ENCODE measurements at places on chromosomes 2 and 18.

GRCh38 chr18:10442551-10442971 lies 11.9 kb upstream of the APCDD1 start:
- no peak for DNase-seq

GRCh38 chr2:240881913-240882312 lies 13.3 kb downstream of the AGXT start:
- peak; percentile 73 for DNase-seq

DNA sequence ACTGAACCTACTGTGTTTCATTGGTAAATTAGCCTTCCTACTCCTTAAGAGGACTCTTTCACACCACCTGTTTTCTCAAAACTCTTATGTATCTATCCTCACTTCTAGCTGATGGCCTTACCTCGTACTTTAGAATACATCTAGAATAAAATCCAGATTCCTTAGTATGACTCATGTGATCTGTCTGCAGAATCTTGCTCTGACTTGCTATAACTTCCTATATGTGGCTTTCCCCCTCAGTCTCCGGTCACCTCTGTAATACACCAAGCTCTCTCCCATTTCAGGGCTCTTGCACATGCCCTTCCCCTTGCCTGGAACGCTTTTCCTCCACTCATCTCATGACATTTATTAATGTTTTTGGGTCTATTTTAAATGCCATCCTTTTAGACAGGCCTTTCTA lies 95.6 kb upstream of the LHCGR start:
- DNase-seq = no peak

- DNase-seq = no peak
Observed at GRCh38 chr18:31795747-31796146, 35.1 kb upstream of the SLC25A52 start.

DNA sequence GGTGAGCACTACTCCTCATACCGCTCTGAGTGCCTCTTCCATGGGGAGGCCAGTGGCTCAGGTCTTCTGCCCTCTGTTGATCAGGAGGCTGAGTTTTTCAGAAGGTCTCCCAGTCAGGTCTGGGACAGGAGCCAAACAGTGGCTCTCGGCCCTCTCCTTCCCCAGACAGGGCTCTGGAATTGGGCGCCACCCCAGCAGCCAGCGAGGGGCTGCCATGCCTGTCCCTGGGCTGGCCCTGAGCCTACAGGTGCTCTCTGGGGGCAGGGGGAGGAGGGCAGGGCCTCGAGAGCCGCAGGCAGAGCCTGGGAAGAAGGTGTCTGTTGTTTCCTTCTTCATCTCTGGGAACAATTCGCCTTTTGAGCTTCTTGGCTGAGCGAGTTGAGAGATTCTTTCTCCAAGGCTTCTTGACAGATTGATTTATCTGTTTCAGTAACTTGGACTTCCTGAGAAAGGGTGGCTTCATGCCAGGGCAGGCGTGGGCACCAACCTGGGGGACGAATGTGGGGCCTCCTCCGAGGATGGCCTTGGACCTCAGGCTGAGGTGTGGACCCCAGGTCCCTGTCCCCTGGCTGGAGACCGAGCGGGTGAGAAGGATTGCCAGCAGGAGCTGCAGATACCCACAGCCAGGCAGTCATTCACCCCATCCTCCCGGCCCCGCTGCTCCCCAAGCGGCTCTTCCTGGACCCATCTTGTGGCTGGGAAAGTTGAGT lies 64.7 kb upstream of the GLI2 start:
- DNase-seq = no peak

DNA sequence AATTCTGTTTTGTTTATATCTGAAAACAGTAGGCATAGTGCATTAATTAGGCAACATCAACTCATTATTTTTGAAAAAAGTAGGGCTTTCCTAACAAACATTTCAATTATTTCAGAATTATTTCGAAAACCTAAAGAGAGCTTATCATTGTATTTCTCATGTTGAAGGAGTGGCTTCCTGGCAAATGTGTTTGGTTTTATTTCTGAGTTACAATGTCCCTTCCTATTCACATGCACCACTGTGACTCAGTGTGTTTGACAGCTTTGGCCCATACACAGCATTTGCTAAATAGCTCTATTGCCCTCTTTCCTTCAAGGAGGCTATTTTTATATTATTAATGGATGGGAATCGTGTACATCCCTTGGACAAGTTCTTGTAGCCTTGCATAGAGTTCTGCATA lies 205.9 kb downstream of the PTGR3 start:
- DNase-seq = no peak

DNA sequence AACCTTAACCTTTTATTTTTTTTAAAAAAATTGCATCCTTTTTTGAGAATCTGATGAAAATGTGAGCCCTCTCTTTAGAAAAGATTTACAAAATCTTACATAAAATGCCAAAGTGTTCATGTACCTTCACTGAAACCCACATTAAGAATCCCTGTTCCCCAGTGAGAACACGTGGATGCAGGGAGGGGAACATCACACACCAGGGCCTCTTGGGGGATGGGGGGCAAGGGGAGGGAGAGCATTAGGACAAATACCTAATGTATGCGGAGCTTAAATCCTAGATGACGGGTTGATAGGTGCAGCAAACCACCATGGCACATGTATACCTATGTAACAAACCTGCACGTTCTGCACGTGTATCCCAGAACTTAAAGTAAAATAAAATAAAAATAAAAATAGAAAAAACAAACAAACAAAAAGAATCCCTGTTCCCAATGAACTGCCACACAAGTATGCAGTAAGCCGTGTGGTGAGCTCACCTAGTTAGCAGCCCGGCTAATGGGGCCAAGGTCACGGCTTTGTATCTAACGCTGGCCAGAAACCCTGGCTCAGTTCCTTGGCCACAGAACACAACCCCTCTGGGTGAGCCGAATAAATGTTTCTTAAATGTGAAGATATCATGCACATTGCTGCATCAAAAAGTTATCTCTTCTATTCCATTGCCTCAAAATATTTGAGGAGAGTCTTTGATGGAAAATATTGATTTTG lies 41.4 kb downstream of the CHST9 start:
- no peak for DNase-seq

DNA sequence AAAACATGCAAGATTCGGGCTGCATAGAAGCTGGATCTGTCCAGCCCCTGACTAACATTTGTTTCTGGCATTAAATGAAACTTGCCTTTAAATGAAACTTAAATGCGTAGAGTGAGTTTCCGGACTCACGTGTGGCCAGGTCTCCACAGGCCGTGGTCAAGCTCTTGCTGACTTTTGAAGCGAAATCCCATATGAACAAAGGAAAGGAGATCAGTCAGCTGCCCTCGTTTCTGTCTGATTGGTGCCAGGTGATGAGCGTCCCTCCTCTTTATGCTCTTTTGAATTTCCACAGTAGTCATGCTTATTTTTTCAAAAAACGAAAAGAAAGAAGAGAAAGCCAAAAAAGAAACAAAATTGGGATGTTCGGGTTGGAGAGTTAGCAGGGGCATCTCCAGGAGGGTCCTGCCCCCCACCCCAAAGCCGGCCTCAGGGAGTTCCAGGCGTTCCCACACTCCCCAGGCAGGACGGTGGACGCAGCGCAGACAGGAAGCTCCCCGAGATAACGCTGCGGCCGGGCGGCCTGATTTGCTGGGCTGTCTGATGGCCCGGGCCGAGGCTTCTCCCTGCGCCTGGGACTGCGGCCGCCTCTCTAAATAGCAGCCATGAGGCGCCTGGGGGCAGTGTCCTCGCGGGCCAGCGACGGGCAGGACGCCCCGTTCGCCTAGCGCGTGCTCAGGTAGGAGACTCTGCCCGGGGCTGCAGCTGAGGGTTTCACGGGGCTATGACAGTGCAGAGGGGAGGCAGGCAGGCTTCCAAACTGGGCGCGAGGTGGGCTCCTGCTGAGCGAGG lies at the start of gene COLEC11:
Gene COLEC11 (plus strand): TSS at position 620 of the 789 bp plus-strand sequence. CDS start 9,229 bp downstream, outside the sequence.
- no peak for DNase-seq

GRCh38 chr18:1840878-1841277 lies 730.4 kb downstream of the METTL4 start:
- DNase-seq = no peak

- DNase-seq = no peak
Observed at GRCh38 chr2:30374380-30374779, 72.7 kb upstream of the LCLAT1 start.

DNA sequence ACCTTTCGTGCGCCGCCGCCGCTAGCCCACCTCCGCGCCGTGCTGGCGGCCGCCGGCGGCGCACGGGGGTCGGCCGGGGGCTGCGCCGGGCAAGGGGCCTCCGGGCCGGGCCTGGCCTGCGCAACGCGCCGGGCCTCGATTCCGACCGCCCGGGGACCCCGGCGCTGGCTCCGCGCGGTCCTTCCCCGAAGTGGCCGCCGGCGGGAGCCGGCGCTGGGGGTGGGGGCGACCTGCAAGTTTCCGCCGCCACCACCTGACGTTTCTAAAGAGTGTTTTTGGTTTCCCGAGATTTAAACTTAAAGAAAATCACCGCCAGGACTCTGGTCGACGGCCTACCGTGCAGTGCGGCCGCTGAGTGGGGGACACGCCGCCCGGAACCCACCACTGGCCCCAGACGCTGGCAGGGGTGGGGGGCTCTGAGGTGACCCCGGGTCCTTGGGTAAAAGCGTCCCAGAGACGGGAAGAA lies 3.8 kb upstream of the GATA6 start:
- DNase-seq = no peak

All from NCI-H345 (cell line).